Bone marrow (tissue), 2 donors: ENCODE measurements at places on chromosomes 13 and 19.

DNA sequence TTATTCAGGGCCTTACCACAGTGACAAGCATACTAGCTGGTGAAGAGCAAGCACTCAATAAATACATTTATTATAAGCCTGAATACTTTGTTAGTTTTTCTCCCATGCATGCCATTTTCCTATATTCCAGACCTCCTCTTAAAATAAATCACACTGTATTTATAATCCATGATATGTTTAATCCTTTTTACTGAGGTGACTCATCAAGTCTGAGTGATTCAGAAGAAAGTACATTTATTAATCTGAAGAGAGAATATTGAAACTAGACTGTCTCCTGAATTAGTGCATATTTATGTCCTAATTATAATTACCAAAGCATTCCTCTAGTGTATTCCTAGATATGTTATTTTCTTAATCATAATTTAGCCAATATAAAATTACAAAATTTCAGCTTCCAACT, 323.3 kb downstream of the NALCN start:
- DNase-seq = no peak

GRCh38 chr19:34976611-34977010, 12.6 kb upstream of the ZNF792 start:
- no peak for DNase-seq

DNA sequence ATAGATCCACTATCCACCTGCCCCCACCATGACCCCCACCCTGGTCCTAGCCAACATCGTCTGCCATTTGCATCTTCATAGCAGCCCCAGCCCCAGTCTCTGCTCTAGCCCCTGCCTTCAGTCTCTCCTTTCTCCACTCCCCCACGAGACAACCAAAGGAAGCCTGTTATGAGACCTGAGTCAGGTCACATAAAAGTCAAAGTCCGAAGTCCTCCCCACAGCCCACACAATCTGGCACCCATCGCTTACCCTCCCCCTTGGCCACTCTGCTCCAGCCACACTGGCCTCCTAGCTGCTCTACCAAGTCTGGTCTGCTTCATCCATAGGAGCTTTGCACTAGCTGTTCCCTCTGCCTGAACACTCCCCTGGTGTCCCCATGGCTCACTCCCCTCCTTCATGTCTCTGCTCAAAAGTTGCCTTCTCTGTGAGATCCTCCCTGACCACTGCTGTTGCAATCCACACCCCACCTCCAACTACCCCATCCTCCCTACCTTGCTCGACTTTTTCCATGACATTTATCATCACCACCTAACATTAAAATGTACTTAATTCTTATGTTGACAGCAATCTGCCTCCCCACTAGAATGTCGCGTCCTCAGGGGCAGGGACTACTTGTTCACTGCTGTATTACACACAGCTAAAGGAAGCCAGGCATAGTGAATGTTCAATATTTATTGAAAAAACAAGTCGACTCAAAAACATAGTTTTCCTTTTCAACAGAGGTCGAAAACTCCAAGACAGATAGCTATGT, 1.2 kb upstream of the PLEKHG2 start:
- no peak for DNase-seq

GRCh38 chr19:17775991-17776803, 18.7 kb upstream of the B3GNT3 start:
- no peak for DNase-seq

DNA sequence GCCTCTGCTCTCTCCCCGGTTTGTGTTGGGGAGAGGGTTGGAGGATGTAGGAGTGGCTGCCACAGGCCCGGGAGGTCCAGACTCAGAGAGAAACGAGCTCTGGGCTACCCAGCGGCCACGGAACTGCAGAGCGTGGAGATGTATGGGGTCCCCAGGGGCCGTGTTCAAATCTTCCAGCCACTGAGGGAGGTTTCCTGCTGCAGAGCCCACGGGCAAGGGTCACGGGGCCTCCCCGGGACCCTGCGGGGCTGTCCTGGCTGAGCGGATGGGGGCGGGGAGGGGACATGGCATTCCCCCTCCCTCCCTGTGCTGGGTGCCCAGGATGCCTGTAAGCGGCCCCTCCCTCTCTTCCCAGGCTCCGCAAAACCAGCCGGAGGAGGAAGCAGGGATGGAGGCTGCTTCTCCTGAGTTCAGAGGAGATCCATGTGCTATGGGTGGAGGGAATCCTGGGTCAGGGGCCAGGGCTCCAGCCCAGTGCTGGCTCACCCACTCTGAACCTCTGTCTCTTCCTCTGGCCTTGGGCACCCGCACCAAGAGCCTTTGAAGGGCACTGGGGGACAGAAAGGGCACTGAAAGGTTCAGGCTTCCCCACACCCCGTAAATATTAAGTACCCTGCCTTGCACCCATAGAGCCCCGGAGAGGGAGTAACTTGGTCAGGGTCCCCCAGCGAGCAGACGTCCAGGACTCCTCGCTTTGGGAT, 22.6 kb downstream of the SMIM24 start:
- no peak for DNase-seq

DNA sequence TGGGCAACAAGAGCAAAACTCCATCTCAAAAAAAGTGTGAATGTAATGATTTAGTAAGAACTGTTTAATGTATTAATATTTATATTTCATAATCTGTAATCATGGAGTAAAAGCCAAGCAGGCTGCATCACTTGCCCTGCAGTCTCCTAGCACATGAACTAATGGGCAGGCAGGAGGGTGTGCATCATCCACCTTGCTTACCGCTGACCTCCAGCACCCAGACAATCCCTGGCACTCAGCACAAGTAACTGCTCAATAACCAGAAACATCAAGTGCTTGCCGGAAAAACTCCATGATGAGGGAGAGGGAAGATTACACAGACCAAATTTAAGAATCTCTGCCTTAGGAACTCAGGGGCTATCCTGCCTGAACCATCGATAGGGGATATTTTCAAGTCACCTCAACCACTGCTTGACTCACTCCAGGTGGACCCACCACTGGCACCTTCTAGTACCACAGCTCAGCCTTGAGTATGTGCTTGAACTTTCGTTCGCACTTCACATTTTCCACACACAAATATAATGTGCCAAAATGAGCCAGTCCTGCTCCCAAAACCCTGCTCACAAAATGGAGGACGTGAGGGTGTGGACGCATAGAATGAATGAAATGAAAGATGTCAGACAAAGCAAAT, 18.6 kb downstream of the BRD4 start:
- DNase-seq = no peak

GRCh38 chr19:30312582-30313352, 59.4 kb upstream of the ZNF536 start:
- no peak for DNase-seq

DNA sequence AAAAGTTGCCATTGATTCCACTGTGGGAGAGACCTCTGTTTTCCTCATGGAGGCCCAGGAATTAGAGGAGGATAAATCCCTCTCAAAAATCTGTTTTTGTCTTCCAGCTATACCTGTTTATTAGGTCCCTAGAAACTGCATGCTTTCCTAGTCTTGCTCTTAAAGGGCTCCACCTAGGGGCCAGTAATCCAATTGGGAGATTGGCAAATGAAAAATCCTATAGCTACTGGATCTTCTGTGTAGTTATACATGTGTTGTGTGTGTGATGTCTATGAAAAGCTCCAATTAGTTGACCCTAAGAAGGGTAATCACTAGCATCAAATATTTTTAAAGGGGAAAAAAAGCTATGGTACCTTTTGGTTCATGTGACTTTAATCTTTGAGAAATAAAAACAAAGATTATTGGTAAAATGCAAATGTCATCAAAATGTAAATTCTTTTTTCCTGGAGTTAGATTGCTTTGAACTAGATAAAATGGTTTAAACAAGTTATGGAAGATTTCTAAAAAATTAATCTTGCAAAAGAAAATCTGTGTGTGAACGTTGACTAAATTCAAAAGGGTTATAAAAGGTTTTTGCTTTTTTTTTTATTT, 63.4 kb upstream of the C1QTNF9B start:
- DNase-seq = no peak

DNA sequence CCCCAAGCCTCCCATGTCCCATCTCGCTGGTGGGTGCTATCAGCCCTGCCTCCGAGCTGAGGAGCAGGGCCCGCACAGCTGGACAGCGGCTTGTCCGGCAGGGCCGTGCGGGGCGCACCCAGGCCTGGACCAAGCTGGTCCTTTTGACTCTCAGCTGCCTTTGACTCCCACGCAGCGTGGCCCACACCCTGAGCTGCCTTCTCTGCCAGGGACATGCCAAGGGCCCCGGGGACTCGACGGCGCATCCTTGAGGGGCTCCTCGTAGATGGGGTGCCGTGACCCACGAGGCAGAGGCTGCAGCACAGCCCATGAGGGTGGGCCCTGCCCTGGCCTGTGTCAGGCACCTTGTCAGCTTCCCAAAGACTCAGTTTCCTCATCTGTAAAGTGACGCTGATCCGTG, 38.8 kb upstream of the F7 start:
- no peak for DNase-seq

DNA sequence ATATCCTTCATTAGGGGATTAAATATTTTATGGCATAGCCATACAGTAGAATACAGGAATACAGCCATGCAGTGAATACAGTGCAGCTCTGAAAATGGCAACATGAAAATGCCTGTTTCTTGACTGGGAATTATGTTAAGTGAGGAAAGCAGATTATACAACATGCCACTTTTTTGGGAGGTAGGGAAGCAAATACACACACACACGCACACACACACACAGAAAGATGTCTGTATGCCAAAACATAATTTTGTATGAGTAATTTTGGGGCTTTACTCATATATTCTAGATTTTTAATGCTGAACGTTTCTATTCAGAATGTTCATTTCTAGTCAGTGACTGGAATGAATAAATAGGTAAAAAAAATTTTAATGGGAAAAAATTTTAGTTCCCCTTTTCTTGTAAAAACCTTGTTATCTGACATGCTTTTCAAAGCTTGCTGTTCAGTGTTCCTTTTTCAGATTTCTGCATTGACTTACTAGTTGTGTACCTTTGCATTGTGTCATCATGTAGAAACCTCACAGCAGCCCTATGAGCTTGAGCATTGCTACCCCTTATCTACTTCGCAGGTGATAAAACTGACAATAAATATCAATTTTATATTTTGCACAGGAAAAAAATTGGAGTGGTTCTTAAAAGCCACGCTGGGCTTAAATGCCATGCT, 7.8 kb downstream of the GPR183 start:
- DNase-seq = no peak

GRCh38 chr19:49859682-49860335, 7.6 kb downstream of the PNKP start:
- no peak for DNase-seq

DNA sequence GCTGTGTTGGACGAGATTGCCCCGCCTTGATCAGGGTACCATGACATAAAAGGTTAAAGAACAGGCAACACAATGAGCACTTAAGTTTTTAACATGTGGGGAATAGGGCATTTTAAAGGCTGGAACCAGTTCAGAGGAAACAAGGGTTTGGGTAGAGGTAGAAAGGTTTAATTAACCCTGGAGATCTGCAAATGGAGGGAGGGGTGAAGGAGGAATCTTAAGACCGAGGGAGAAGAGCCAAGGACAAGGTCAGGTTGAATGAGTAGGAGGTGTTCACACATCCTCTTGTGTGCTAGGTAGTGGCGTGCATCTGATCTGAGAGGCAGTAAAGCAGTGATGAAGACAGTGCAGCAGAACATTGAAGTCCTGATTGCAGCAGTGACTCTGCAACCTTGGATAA, 28.5 kb downstream of the SKA3 start:
- no peak for DNase-seq

- no peak for DNase-seq
Measured at GRCh38 chr13:52743988-52744387, 4.4 kb upstream of the CNMD start.

DNA sequence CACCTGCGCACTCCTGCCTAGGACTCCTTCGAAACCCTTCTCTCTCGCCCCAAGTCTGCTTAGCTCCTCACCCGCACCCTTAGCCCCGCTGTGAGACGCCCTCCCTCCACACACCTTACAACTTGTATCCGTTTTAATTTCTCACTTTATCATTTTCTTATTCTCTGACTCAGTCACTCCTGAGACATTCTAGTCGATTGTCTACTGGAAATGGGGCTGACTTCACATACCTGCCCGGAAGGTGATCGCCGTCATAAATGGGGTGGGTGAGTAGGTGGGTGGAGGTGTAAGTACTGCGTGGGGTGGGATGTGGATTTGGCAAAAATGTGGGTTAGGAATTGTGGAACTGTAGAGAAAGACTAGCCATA, 714 bp downstream of the NDFIP2 start:
- no peak for DNase-seq

DNA sequence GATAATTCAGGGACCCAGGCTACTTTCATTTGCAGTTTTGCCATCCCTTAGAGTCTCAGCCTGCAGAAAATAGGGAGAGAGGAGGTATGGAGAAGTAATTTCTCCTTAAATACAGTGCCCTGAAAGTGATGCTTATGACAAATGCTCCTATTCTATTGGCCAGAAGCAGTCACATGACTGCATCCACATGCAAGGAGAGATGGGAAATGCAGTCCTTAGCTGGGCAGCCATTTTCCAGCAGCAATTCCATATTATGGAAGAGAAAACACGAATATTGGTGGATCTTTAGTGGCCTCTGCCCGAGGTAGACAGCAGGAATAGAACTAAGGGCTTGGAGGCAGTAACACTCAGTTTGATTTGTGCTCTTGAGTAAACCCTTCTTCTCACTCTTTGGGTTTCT, 39.4 kb downstream of the VAV1 start:
- no peak for DNase-seq

DNA sequence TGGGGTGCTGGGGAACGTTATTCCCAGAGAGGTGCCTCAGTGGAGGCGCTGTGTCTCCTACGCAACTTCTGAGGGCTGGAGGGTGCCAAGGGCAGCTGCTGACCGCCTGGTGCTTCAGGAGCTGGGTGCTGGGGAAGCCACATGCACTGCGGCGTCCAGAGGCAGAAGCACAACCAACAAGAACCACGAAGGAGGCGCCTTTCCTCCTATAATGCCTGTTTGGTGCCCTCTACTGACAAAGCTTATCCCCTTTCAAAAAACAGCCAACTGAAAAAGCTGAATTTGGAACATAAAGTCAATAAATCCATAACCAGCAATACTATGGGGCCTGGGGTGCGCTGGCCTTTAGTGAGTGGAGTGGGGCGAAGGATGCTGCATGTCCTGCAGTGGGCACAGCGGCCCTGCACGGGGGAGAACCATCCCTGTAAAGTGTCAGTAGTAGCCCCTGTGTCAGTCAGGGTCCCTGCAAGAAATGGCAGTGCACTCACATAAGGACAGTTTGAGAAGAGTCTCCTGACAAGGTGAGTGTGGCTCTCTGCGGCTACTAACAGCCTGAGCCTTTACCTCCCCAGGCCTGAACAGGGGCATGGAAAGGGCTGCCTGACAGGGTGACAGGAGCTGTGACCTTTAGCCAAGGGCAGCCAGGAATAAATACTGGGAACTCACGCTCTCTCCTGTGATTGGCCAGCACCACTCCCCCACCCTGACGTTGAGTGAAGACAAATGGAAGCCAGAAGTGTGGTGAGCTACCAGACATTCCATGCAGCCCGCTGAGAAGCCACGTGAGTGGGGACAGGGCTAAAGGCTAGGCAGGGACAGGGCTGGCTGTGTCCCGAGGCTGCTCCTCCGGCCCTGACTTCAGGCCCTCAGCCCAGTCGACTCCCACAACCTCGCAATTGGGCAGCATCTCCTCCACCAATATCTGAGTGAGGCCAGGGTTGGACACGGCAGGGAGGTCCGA, 4.5 kb upstream of the B3GNT8 start:
- no peak for DNase-seq

GRCh38 chr13:81394640-81395039, 1053.7 kb upstream of the SPRY2 start:
- DNase-seq = no peak
